Cerebellum (tissue), 4 donors: ENCODE measurements at places on chromosomes 2 and 18.

GRCh38 chr2:121220995-121221394 is 64.0 kb downstream of the TFCP2L1 start:
- DNase-seq: no peak

- no peak for DNase-seq
Measured at GRCh38 chr2:98572676-98573075, 35.6 kb downstream of the COA5 start.

DNA sequence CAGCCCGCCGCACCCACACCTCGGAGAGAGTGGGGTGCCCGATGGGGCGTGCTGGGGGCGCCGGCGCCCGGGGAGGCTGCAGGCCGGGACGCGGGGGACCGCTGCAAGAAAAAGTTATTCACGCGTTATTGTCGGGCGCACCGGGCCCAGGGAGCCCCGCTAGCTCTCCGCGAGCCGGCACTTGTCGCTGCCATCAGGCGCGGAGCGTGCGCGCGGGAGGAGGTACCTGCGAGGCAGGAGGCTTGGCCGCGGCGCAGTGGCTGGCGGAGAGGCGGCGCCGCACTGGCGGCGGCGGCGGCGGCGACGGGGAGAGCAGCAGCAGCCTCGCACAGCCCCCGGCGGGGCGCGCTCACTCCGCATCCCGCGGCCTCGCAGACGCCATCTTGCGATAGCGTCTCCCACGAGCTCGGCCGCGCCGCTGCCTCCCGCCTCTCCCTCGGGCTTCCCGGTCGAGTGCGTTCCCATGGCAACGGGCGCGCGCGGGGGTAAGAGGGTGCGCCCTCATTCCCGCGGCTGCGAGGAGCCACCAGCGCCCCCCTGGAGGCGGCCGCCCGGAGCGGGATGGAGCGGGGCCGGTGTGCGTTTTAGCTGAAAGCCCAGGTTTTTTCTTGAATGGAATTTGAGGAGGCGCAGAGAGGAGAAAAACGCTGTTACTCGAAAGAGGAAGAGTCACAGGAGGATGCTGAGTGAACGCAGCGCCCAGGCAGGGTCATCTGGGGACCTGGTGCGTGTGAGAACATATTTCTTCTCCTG is at the start of gene CHN1:
Gene CHN1, minus strand, starts transcription at position 402 of the 753 bp plus-strand sequence. CDS start 469 bp downstream, outside the sequence.
- DNase-seq: peak; percentile 72

GRCh38 chr2:132547090-132547687 is 122.8 kb downstream of the LYPD1 start:
- DNase-seq: peak; percentile 7

DNA sequence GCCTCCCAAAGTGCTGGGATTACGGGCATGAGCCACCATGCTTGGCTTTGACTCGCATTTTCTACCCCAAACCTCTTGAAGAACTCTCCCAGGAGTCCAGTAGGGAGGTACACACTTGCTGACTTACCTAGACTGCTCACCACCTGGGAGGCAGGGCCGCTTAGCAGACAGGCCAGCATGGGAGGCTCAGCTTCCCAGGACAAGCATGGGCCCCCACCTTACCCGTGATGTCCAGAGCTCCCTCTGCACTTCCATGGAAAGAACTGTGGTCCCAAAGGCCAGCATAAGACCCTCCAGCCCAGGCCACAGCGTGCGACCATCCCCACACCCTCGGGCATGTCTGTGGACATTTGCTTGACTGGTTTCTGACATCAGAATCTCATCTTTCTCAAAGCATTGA is 36.8 kb downstream of the ST8SIA5 start:
- DNase-seq: no peak

GRCh38 chr2:70936165-70936978 is 672 bp downstream of the ATP6V1B1 start:
- no peak for DNase-seq

- DNase-seq: peak; percentile 1
Measured at GRCh38 chr18:27750014-27750413, 426.9 kb downstream of the CDH2 start.

GRCh38 chr18:37535968-37536367 is 29.6 kb downstream of the CELF4 start:
- no peak for DNase-seq

DNA sequence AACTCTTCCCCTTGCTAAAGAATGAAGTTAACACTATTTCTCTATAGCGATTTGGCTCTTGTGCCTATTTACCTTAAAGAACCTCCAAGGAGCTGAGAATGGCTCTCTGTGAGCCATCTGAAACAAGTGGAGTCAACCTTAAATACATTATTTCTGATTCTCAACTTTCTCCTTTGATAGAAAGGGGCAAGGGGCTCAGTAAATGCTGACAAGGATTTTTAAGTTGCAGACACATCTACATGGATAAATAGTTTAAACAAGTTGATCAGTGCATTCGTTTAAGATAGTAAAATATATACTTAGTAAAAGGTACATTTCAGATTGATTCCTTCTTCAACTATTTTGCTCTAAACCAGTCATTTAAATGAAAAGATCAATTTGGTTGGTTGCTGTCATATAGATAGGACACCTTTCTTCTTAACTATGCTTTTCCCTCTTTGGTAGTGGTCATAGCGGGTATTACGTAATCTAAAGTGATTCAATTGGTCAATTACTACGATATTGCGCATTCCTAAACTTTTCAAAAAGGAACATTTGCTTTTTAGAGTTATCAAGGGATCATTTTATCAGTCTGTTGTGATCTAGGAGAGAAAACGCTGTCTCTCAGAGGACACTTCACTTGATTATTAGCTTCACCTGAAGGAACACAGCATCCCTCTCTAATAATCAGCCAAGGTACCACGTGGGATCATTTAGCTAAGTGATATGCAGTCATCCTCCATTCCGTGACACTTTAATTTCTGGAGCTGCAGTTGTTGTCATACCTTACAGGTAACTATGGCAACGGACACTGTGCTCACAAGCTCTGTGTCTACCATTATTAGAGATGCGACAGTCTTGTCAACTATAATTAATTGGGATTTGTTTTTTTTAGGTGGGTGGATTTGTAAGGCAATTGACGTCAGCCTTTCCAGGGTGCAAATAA is 50.9 kb upstream of the KCNE4 start:
- no peak for DNase-seq

DNA sequence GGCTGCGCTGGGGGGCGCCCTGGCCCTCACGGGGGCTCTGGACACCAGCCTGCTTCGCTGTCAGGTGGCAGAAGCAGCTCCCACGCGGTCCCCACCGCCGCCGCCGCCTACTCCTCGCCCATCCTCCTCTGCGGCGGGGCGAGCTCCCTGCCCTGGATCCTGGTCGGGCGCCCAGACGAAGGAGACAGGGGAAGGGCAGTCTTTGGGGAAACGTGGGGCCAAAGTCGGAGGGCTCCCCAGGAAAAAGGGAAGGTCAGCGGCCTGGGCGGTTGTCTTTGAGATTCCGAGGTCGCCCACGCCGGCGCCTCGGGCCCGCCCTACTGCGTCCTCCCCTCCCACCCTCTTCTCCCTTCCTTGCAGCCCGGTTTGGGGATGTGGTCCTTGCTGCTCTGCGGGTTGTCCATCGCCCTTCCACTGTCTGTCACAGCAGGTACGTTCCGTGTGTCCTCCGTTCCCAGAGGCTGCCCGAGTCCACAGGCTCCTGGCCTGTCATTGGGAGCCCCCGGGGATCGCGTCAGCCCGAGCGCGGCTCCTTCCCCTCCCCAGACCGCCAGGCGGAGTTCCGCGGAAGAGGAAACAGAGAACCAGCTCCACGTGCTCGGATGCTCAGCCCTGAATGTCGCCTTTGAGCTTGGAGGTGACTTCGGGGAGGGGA is 800 bp downstream of the IL1RL2 start:
- DNase-seq: no peak

DNA sequence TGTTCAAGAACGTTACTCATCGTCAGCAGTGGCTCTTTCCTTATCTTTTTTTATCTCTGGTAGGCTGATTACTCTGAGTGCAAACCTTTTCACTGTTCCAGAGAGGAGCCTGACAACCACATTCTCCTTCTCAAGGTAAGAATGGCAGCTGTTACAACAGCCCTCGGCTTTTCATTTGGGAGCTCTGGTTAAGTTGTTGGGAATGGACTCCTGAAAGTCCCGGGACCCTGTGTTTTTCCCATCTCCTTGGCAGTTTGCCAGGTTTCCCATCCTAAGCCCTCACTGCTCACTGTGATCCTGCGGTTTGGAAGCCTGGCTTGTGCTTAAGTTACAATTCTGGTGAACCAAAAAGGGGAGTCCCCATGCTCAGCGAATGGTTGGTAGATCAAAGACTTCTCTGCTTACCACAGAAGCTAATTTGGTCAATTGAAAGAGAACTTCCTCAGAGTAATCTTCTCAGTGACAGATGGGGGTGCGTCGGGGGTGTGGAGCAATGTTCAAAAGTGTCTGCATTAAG is 122.3 kb downstream of the LYPD6B start:
- no peak for DNase-seq

DNA sequence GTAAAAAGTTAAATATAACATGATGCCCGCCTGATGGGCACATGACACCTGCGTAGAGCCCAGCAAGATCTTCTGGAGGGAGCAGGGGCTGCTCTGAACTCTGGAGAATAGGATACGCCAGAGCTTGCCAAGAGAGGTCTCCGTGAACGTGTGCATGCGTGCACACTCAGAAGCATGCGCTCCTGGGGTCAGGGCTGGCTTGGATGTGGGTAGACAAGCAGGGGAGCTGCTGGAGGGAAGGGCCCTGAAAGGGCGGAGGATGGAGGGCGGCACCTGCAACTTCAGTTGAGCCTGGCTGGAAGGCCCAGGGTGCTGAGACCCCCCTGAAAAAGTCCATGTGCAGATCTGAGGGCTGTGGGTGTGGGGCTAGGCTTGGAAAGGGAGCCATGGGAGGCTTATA is 828.4 kb upstream of the SALL3 start:
- DNase-seq: no peak

- no peak for DNase-seq
Measured at GRCh38 chr18:433960-434359, 66.5 kb downstream of the COLEC12 start.

GRCh38 chr2:78721355-78722033 is 304.0 kb upstream of the REG3G start:
- no peak for DNase-seq

DNA sequence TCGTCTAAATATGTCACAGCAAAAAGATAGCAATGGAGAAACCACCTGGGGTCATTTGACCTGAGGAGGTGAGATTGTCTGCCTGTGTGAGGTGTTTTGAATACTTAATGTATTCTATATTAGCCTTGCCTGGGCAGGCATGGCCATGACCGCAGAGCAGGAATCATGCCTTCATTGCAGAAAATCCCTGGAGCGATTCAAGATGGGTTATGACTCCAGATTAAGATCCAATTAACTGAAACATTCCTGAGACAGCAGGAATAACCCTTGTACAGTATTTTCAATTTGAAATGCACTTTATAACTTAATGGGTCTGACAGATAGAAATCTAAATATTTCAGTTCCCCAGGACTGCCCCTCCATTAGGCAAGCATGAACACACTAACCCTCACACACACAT is 227.3 kb upstream of the RAB6C start:
- DNase-seq: no peak

GRCh38 chr2:207528980-207529329 is 807 bp upstream of the CREB1 start:
- no peak for DNase-seq

- no peak for DNase-seq
Measured at GRCh38 chr2:14927021-14927564, 294.6 kb downstream of the LRATD1 start.

DNA sequence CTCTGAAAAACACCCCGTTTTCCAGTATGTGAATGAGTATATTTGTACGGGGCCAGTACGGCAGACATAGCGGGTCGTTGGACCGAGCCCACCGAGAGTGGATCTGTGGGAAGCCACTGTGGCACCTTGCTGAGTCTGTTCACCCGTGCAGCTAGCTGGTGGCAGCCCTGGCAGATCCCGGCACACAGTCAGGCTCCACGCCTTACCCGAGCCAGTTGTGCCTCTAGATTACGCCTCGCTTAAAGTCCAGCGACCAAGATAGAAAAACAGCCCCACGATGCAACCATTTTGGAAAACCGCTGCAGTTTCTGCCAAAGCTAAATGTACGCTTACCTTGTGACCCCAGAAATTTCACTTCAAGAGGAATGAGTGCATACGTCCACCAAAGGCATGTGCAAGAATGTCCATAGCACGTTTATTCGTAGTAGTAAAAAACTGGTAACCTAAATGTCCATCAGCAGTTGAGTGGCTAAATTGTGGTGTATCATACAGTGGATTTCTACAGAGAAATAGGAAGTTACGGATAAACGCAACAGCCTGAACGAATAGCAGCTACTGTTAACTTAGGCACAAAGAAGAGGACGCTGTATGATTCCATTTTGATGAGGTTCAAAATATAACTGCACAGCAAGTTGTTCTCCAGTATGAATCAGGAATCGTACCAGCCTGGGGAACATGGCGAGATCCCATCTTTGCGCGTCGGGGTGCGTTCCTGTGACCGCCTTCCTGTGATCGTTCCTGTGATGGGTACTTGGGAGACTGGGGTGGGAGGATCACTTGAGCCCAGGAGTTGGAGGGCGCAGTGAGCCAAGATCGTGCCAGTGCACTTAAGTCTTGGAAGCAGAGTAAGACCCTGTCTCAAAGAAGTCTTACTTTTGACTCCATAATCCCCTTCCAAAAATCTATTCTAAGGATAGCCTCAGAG is 688 bp upstream of the WDR33 start:
- peak; percentile 63 for DNase-seq

DNA sequence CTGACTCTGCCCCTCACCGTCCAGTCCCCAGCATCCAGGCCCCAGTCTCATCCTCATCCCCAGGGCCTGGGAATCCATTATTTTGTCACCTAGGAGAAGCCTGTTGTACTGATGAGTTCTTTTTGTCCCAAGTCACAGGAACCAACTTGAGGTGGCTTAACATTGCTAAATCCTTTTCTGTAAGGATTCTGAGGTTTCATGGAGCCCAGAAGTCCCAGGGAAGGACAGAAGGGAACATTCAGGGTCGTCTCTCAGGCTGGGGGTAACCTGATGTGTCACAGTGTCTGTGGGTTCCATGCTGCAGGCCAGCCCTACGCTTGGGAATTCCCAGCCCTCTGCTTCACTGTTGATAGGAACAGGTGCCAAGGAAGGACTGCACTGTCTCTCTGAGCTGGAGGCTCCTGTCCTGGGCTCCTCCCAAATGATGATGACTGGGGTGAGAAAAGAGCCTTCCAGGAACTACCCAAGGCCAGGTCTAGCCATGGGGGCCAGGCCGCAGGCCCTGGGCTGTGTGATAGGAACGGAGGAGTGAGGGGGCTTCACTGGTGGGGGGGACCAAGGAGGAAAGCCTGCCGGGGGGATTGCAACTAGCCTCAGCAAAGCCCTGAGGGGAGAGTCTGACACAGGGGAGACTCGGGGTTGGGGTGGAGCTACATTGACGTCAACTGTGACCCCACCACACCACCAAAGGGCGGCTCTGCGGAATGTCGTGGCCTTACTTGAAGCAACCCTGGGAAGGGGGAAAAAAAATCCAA is 145.7 kb downstream of the SMAD7 start:
- no peak for DNase-seq

GRCh38 chr2:68453761-68454360 is 13.2 kb downstream of the FBXO48 start:
- no peak for DNase-seq

- DNase-seq: no peak
Measured at GRCh38 chr2:98474979-98475632, 30.4 kb downstream of the INPP4A start.

- DNase-seq: no peak
Measured at GRCh38 chr2:176491172-176491904, 222.1 kb downstream of the MTX2 start.
